Omental fat pad (tissue), 4 donors: ENCODE measurements at places on chromosomes 1 and 21. TPM values are rescaled to one million over a fixed set of nuclear protein-coding genes. Genes with fewer than 3 reads are reported as not detected.

The C1orf94 gene
- not detected for total RNA-seq

The SDC3 gene
- total RNA-seq = 38.1 TPM

The INSRR gene
- 0.06 TPM for total RNA-seq

DNA sequence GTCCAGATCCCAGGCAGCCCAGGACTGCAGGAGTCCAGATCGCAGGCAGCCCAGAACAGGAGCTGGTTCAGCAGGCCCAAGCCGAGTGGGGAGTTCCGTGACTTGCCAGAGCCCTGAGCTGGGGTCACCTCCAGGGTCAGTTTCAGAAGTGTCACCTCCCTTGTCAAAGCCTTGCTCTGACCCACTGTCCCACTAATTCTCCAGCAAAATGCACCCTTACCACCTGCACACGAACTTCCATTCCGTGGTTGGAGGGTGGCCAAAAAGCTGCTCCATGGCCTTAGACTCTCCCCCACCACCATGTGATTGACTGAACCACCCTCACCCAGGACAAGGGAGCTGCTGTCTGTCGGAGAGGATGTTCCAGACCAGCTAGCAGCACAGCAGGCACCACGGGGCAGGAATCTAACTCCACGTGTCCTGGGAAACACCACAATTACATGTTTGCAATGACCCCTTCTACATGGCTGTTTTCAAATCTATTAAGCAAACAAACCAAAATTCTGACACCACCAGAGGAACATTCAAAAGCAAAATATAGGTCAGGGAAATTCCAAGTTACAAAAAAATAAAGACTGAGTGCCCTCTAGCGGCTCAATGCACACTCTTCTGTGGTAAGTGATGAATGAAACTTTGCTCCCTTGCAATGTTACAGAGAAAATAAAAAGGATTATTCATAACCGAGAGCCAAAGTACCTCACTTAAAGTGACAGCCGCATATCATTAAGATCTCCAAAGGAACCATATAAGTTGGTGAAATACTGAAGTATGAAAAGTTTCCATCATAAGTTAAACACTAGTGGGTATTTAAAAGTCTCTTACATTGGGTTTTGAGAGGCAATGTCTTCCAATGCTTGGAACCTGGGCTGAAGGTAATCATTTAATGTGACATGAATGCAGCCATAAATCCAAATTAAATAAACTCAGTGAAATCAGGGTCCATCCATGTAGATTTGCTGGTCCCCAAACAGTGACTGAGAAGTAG, 76.3 kb downstream of the NPHP4 start:
- DNase-seq = no peak

GRCh38 chr1:162335126-162335525, 41.5 kb downstream of the SPATA46 start:
- DNase-seq = no peak

DNA sequence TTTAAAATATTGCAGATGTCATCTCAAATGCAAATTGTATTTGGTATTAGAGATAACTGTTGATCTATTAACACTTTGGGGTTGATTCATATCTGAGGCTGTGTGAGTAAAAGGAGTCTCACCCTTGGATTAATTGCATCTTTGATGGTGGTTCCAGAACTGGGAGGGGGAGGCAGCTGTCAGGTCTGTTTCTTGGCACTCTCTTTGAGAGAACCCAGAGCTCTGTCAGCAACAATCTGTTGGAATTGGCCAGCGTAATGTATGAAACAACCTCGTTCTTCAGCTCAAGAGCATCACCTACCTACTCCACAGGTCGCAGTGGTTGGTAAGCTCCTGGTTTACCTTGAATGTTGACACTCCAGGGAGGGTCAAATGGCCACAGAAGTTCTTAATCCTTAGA, 424.1 kb downstream of the CAMTA1 start:
- no peak for DNase-seq

GRCh38 chr1:171611306-171611705, 10.7 kb upstream of the MYOCOS start:
- DNase-seq = no peak
